ENCODE measurements at places on chromosomes 4 and X.

DNA sequence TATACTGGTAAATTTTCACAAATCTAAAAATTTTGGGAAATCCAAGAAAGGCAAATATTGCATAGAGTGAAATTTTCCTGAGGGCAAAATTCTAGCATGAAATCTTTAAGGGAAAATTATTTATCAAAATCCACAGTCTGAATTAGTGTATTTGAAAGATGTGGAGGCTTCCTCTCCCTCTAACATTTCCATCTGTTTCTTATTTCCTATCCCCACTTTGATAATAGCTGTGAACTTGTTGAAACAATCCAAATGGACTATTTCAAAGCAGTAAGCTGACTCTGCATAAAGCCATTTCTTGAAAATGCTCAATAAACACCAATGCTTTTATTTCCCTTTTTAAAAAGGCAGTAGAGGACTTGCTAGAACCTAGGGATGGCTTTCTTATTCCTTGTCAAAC, 107.3 kb upstream of the PABPC4L start:
- DNase-seq = no peak

GRCh38 chr4:158157412-158157811, 15.4 kb downstream of the GASK1B start:
- no peak for DNase-seq

DNA sequence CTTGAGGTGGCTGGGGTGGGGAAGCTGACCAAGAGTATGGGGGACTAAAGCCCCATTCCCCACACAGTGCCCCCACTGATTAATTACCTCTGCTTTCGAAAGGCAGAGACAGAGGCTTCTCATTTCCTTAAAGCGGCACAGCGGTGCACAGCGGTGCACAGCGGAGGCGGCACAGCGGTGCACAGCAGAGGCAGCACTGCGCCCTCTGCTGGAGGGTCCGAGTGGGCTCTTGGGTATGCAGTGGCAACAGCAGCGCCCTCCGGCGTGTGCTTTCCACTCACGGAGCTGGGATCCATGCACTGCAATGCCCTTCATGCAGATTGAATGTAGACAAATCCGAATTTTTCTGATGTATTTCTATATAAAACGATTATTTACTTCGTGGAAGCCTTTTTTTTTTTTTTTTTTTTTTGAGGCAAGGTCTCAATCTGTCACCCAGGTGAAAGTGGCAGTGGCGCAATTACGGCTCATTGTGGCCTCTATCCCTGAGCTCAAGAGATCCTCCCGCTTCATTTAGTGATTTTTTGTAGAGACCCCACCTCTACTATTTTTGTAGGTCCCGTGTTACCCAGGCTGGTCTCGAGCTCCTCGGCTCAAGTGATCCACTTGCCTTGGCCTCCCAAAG, 19.7 kb upstream of the PRPS2 start:
- peak; percentile 29 for DNase-seq

DNA sequence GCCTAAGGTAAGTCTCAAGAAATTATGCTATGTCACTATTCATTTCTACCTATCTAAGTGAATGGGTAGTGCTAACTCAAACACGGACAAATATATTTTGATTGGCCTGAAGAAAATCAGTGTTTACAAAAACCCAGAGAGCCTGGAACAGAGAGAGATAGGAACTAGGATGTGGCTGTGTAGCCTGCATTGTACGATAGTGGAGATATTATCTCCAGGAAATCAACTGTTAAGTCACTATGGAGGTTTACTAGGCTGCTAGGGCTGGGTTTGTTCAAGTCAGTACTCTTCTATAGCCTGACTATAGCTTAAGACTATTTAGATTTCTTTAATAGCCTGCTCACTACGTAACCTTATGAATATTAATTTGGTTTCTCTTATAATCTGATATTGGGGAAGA, 127.9 kb downstream of the TACR3 start:
- no peak for DNase-seq

DNA sequence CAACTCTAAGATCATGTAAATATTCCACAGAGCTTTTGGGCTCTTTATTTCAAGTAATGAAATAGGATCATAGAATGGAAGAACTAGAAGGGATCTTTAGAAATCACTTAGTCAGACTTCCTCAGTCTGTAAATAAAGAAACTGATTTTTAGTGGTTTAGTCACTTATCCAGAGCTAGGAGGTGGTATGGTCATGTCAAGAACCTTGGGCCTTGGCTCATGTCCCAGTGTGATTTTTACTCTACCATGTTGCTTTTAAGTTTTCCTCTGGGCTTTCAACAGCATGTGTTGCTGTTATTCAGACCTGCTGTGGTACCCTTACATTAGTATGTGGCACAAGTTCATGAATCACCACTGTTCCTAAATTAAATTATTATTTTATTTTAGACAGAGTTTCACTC, 184.9 kb downstream of the FRAS1 start:
- DNase-seq = no peak

Measured in neuronal stem cell (in vitro differentiated cells).